Caudate nucleus (tissue), 63 donors: ENCODE measurements at places on chromosomes 13 and 19.

DNA sequence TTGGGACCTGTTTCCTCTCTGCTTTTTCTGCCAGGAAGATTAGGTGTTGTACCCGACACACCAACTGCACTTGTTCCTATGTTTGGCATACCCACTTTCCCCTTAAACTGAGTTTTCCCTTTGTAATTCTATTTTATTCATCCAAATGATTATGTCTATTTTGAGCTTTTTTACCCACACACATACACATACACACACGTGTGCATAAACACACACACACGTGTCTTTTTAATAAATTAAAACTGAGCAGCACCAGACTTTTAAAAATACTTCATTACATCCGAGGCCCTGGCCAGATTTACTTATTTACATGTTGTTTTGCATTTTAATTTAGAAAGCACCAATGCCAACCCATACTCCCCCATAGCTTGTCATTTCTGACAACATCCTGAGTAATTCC is 350.0 kb downstream of the DNAJC15 start:
- DNase-seq, result no peak

GRCh38 chr13:94609196-94609595 is 7.5 kb downstream of the GPR180 start:
- DNase-seq, result no peak

DNA sequence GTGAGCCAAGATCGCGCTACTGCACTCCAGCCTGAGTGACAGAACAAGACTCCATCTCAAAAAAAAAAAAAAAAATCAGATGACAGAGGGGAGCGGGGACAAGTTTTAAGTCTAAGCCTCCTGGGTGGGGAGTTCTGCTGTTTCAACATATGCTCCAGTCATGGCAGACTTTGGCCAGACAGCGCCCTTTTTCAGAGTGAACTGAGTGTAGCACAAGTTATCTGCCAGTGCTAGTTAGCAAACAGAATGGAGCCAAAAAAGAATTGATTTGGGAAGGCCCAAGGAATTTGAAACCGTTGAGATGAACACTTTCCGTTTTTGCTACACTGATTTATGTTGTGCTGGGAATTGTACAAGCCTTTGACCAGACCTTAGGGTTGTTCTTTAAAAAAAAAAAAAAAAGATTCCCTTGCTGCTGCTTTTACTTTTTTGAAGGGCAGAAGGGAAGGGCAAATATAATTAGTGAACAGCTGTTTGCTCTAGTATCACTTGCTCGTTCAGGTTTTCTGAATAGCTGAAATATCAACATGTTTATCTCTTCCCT is 5.7 kb downstream of the ACTN4 start:
- no peak for DNase-seq

DNA sequence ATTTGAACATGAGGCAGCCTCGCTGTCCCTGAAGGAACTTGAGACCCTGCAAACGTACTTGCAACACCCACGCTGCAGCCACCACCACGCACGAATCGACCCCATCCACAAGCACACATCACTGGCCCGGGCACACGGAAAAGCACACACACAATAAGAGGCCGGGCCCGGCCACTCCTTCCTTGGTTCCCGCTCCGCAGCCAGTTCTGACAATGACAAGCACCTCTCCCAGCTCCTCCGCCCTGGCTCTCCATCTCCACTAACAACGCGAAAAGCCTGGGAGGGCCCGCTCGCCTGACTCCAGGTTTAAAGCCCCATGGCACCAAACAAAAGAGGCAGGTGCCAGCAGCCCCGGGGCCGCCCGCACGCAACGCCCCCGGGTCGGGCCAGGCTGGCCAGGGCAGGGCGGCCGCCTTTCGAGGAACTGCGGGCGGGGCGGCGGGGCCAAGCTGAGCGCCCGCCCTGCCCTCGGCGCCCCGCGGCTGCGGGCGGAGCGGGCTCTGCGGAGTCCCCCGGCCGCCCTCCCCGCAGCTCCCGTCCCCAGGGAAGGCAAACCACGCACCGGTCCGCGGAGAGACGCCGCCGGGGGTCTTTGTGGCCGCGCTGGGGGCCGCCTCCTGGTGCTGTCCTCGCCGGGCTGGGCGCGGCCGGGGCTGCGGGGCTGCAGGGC is 495 bp downstream of the DCLK1 start:
- DNase-seq, result peak; percentile 32

DNA sequence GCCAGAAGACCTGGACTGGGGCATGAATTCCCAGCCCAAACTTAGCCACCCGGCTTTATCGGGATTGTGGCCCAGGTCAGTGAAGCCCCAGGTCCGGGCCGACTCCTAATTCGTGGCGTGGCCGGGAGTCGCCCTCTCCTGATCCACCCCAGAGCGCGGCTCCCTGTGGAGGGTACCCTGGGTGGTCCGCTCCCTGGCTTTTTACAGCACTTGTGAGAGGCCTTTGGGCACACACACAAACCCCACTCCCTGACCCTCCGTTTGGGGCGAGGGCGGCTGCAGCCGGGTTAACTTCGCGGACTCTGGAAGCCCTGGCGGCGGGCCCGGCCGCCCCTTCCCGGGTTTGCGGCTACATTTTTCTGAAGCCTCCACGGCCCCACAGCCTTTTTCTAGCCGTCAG is 56.4 kb downstream of the ZNF568 start:
- DNase-seq, result no peak

GRCh38 chr13:104461049-104461448 is 1394.8 kb upstream of the SLC10A2 start:
- no peak for DNase-seq

GRCh38 chr19:51000426-51000825 is 978 bp downstream of the KLK8 start:
- DNase-seq, result no peak

DNA sequence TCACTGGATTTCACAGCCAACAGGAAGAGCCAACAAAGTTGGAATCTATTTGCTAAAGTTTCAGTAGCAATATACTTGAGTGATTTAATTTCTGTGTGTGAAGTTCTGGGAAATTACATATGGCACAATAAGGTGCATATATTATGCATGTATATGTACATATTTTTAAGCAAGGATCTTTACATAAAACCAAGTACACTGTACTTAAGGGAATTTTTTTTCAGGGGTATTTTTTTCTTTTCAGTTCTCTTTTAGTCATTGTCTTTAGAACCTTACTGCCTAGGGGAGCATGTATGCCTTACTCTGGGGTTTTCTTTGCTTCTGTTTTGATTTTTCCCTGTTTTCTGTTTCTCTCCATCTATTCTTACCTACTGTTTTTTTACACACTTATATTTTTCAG is 7.4 kb downstream of the RAP2A start:
- no peak for DNase-seq

- no peak for DNase-seq
Observed at GRCh38 chr13:95050800-95051615, 250.2 kb downstream of the ABCC4 start.
